Fibroblast of skin of abdomen (primary cell): ENCODE measurements at places on chromosomes 5 and 9.

DNA sequence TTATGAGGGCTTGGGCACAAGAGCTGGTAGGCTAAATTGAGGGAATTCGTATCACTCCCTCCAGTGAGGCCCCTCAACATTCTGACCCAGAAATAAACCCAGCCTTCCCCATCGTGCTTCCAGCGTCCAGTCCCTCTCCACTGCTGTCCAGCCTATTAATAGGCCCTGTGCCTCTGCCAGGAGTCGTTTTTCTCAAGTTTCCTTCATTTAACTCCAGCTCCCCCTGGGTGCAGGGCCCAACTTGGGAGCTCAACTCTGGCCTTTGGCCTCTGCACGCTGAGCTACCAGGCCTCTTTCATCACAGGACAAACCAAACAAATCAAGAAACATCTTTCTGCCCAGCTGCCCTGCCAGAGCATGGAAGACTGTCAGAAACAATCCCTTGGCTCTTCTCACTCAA is 10.0 kb downstream of the HBEGF start:
- no peak for DNase-seq

DNA sequence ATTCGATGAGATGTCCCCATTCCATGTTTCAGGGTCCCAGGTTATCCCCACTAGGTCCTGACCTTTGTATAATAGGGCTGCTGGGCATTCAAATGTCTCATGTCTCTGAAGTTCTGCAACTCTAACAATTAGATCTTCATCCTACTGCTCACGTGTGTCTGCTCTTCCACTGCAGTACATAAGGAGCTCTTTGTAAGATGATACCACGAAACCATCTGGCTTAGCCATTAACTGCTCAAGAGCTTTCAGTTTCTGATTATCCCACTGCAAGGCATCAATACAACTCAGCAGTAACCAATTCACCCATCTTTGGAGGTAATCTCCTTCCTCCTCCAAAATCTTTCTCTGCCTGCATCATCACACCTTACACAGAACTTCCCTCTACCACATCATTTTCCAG is 49.9 kb upstream of the PPP2CA start:
- no peak for DNase-seq

GRCh38 chr9:68808338-68808890 is 103.4 kb downstream of the PIP5K1B start:
- no peak for DNase-seq

- DNase-seq, result peak; percentile 28
Measured at GRCh38 chr5:55855509-55855908, 4.4 kb downstream of the IL31RA start.

- no peak for DNase-seq
Measured at GRCh38 chr9:91258451-91258850, 103.3 kb downstream of the AUH start.

DNA sequence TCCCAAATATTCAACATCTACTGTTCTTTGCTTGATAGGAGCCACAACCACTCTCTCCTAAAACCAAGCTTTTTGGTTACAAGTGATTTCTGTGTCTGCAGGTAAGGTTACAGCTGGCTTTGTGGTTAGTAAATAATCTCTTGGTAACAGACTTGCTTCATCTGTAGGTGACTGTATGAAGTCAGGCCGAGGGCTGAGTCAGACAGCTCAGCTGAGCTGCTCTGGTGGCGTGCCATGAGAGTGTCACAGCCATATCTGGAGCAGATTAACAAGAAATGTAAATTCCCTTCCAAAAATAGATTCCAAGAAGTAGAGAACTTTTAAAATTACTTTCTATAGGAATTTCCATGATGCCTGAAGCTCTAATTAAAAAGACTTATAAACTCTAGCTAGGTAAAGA is 23.7 kb upstream of the TAS2R1 start:
- peak; percentile 92 for DNase-seq

- DNase-seq, result no peak
Measured at GRCh38 chr5:124651663-124652513, 94.6 kb downstream of the ZNF608 start.

- no peak for DNase-seq
Measured at GRCh38 chr5:103126557-103126956, 6.5 kb downstream of the PPIP5K2 start.
